ENCODE measurements at places on chromosomes 1 and 21.

- no peak for DNase-seq
Observed at GRCh38 chr1:193103759-193104501, 1.3 kb downstream of the GLRX2 start.

DNA sequence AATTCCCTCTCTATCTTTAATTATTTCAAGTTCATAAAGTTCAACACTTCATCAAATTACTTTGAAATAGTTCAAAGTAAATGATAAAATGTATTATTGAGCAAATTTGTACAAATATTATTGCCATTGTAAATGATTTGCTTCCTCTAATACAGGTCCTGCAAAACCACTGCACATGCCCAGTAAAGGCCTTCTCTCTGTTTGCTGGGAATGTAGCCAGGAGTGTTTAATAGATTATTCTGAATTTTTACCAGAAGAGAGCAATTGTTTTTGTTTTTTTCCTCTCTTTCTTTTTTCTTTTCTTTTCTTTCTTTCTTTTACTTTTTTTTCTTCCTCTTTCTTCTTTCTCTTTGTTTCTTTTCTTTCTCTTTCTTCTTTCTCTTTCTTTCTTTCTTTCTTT lies 486.3 kb downstream of the PTBP2 start:
- DNase-seq: no peak

DNA sequence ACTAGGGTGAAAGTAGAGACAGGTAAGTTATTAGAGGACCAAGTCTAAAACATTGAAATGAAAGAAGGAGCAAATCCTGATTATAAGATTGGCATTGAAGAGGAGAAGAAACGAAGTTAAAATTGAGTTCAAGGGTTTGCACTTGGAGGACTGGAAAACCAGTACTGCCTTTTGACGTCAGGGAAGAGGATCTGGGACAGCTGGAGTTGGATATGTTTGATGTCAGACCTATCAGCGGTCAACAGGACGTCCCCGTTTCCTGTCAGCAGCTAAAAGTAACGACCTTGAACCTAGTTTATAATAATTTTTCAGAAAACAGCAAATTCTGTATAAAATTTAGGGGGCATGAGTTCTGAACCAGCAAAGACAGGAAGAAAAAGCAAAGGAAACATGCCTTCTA lies 1.2 kb upstream of the NID1 start:
- DNase-seq: no peak

- DNase-seq: no peak
Observed at GRCh38 chr1:55959136-55959548, 620.2 kb downstream of the PLPP3 start.

DNA sequence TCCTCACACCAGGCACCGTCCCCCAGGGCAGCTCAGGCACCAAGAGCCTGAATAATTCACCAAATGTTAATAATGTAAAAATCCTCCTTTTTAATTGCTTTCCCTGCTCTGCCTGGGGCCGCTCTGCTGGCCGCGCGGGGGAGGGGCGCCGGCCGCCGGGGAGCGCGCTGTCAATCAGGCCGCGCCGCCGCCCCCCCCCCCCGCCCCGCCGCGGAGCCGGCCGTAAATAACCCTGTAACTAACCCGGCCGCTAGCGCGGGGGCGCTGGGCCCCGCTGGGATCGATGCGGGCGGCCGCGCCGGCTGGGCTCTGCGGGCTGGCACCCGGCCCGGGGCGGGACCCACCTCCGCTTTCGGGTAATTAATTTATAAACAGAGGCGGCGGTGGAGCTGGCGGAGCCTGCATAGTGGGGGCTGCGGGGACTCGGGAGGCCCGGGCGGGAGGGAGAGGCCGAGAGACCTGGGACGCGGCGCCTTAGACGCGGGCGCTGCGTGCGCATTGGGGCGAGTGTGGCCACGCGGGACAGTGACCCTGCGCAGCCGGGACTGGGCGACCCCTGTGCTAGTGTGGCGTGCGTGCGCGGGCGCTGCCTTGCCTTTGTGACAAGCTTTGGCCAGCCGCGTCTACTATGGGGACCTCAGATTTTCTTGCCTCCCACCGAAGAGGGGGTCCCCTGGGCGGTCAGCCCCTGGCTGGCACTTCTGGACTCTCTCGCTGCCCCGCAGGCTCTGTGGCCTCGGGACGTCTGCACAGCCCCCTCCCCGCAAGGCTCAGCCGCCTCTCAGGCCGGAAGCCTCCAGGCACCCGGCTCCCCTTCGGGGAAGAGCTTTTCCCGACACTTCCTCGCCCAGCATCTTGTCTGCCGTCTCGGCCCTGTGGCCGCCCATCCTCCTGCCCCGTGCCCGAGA lies 16.6 kb downstream of the SAMD11 start:
- DNase-seq: no peak

DNA sequence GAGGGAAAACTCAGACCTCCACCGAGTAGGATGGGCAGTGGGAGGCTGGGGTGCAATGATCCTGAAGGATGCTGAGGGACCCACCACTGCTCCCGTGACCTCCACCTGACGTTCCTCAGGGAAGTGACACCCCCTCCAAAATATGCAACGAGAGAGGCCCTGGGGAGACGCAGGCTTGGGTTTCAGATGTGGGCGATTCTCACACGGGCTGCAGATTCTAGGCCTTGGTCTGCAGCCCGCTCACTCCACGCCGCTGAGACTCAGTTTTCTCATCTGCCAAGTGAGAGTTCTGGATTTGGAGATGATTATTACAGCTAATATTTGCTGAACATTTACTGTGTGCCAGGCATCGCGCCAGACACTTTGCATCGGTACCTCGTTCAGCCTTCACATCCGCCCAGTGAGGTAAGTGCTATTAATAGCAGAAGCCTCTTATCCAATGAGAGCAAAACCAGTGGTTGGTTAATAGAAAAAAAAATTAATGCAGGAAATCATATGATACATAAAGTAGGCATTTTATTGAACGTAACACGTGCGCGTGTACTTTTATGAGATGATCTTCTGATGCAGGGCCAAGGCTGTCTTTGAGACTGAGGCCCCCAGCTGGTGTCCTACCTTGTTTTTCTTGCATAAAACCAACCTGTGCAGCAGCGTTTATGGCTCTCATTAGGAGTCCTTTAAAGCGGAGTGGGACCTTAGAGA lies 102.0 kb upstream of the RUNX3 start:
- no peak for DNase-seq

GRCh38 chr1:171965777-171966176 lies 124.5 kb downstream of the DNM3 start:
- DNase-seq: no peak

GRCh38 chr1:91712981-91713841 lies 172.7 kb downstream of the TGFBR3 start:
- peak; percentile 14 for DNase-seq

DNA sequence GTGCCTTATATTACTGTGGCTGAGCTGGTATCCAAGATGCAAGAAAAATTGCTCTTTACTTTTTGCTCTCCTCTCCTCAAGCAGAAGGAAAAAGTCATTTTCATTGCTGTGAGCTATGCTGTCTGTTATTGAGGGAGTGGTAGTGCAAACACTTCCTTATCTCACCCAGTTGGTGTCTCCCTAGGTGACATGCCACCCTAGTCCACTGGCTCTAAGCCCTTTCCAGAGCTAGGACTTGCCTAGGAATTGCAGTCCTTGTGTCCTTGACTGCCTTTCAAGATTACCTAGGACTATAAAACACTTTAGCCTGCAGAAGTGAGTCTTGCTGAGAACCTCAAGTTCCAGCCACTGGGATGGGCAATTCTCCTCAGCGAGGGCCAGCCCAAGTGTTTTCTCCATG lies 458.3 kb downstream of the MRPL39 start:
- no peak for DNase-seq

DNA sequence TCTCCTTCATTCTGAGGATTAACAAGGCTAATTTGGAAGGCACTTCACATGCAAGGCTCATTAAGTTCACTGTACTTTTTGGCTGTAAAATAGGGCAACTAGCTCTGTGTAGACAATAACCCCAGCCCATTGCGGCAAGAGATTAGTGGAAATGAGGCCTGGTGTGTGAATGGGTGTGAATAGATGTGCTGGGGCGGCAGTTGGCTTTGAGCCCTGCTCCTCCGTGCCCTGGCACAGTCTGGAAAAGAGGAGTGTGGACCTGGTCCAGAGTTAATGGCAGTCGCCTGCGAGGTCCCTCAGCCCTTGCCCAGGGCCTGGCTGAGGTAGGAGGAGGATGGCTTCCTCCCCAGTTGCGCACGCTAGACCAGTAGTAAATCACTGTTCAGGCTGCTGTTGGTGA lies 4.8 kb downstream of the KISS1 start:
- DNase-seq: no peak

DNA sequence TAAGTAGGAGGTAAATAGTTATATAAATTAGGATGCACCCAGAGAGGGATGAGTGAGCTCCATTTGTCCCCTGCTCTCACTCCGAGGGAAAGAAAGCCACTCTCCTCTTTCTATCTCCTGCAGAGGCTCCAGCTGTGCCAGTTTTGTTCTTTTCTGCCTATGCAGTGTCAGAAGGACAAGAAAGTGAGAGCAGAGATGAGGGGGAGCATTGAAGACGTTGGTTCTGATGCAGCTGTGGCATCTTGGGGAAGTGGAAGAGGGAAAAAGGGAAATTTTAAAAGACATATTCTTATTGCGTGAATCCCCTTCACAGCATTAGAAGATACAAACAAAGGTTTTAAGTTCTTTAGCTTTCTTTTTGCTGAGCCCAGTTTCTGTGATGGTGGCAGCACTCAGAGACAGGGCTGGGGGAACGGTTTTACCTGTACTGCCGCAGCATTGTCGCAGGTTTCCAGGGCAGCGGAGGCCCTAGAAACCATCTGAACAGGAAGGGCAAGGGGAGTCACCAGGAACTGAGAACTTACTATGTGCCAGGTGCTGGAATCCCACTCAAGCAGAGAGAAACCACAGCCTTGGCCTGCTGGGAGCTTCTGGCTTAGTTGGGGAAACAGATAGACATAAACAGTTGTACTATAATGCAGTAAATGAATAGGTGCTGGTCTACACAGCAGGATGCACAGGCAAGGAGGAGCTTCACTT lies 44.9 kb upstream of the USP24 start:
- DNase-seq: no peak

- no peak for DNase-seq
Observed at GRCh38 chr1:220786057-220786336, 716 bp upstream of the MTARC1 start.

DNA sequence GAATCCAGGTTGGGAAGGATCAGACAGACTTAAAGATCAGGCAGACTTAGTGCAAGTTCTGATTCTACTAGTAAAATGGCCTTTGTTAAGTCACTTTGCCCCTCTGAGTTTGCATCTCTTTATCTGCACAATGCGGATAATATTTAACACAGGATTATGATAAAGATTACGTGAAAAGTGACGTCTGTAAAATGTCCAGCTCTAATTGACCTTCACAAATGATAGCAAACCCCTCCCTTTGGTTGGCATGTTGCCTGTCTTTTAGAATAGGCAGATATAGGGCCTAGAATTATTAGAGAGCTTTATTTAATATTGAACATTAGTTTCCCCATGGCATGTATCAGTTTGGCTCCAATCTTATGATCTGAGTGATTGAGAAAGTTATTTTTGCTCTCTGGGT lies 55.4 kb downstream of the C1orf21 start:
- no peak for DNase-seq

DNA sequence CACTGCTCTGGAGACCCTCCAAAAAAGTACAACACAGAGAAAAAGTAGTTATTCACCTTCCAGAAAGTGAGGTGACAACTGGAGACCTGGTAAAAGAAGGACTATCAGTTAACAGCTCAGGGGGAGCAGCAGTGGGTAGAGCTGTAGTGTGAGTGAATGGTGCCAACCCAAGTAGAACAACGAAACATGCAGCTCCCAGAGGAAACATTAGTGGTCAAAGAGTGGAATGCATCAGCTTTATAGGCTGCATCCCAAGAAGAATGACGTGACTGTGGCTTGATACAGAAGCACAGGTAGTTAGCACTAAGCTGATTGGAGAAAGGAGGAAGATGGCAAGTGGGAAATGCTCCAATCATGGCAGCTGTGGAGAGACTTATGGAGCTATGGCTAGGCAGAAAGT lies 275.7 kb upstream of the CAMK1G start:
- DNase-seq: no peak

- no peak for DNase-seq
Observed at GRCh38 chr1:106534612-106535011, 521.9 kb upstream of the PRMT6 start.

GRCh38 chr1:63752176-63752575 lies 21.6 kb upstream of the ROR1 start:
- no peak for DNase-seq

- DNase-seq: no peak
Observed at GRCh38 chr1:14686701-14687100, 88.2 kb downstream of the KAZN start.

DNA sequence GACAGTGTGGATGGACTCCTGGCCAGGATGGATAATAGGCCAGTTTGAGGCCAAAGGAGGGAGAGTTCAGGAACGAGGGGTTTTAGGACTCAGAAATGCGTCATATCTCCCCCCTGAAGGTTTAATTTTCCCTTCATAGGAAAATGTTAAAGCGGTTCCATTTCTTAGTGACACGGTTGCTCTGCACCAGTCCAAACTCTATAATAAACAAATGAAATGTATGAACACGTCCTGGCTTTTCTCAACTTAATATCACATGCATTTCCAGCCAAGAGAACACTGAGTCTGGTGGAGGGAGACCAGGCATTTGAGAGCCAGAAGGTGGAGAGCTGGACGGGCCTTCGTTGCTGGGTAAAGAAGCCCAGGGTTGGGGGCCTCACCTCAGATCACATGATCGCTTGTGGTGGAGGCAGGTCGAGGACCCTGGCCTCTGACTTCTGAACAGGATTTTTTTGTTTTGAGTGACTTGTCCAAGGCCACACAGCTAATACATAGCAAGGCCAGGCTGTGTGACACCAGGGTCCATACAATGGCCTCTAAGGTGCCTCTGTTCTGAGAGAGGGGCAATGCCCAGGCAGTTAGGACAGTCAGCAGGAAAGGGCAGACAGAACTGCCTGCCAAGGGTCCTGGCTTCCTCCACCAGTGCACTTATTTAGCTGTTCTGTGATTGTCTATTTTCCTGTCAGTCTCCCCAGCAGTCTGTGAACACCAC lies 11.4 kb downstream of the SLC1A7 start:
- DNase-seq: no peak

- no peak for DNase-seq
Observed at GRCh38 chr1:41545996-41546832, 61.7 kb upstream of the EDN2 start.

GRCh38 chr1:41656068-41656467 lies 171.6 kb upstream of the EDN2 start:
- DNase-seq: no peak

GRCh38 chr1:77975386-77975785 lies 3.5 kb downstream of the FUBP1 start:
- no peak for DNase-seq

GRCh38 chr1:30267046-30267445 lies 456.3 kb downstream of the MATN1 start:
- DNase-seq: no peak

DNA sequence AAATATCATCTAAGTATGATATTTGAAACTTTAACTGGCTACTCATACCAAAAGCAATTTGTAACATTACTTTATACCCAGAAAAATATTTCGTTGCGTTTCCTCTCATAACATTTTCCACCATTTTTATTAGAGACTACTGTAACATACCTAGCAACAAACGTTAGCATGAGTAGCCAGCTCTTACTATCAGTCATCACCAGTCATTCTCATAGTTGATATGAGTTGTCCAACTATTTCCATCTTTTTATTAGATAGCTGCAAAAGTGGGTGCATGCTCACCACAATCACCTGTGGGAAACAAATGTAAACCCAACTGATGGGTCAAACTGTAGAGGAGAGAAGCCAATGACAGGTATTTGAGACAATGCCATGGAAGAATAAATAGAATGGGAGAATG lies 114.6 kb downstream of the AKT3 start:
- DNase-seq: no peak
